ENCODE measurements at places on chromosomes 6 and 20. TPM values are rescaled to one million over a fixed set of nuclear protein-coding genes. Genes with fewer than 3 reads are reported as not detected.

Gene SLC13A3
- not detected for total RNA-seq

Gene CRIP3
- total RNA-seq: not detected

DNA sequence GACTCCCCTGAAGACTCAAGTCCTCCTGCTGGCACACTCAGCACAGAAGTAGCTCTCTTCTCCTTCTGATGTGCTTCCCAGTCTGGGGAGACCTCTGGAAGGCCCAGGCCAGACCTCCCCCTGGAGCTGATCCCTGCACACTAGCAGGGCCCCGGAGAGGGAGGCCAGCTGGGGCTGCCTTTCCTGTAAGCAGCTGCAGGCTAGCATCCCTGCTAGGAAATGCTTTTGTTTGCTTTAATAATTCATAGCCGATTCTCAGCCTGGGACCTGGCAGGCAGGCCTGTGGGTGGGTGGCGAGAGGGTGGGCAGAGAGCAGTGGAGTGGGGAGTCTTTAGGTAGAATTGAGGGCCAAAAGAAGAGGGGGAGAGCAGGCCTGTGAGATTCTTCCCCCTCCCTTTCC, 5.2 kb downstream of the EBF4 start:
- DNase-seq: no peak

DNA sequence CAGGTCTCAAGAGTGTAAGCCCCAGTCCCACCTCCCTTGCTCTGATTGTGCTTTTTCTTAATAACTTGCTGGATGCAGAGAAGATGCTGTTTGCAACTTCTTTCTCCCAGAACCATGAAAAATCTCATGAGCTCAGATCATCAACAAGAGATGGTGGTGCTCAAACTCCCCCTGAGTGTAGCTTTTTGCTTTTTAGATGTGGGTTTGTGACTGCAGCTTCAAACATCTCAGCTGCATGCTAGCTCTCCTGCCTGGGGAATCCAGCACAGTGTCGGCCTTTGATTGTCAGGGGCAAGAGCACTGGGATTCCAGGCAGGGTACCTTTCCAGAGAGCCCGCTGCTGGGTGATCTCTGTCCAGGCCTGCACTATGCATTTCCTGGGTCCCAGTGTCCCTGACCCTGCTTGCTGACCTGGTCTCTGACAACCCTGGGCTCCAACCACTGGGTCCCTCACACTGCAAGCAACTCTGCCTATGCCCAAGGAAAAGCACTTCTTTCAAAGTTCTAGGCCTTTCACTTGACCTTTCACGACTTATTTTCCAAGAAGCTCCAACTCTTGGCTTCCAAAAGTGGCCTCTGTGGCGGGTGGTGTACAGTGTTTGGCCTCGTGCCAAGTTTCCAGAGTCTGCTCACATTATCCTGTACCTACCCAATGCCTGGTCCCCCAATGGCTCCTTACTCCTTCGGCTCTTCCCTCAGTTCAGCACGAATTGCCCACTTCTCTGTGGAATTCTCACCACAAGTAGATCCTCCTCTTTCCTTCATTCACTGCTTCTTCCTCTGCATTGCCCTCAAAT, 69.7 kb upstream of the LY86 start:
- DNase-seq: no peak

DNA sequence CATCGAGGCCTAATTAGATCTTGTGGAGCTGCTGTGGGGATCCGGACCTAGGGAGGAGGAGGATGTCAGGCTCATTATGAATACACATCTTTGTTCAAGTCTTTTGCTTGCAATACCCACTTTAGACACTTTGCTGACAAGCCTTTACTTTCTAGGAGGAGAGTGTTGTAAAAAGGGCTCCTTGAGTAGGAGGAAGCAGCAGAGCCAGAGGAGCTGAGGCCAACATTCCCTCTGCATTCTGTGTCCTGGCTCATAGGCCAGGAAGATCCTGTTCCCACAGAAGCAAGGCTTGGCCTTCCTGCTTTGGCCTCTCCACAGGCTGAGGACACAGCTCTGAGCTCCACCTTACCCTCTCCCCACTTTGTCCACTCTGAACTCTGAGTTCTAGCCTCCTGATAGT, 67.1 kb downstream of the TPD52L1 start:
- peak; percentile 33 for DNase-seq

DNA sequence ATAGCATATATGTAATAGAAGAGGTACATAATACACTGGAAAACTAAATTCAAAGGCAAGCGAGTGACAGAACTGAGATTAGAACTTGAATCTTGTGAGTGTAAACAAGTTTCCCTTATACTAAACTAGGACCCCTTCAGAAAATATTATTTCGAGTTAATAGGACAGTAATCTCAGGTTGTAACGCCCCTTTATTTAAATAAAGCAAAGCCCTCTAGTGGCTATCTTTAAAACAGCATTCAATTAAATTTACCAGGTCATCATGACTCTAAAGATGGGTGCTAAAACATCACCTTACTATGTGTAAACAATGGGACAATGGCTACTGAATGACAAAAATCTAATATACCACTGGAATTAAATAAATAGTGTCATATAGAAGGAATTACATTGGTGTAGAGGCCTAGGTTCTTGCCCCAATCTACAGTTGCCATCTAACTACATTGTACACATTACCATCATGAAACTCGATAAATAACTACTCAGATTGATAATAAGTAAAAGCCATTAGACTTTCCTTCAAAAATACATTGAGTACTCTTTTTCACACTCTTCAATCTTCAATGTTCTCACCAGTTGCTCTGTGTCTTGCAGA, 255.4 kb upstream of the IRAK1BP1 start:
- peak; percentile 15 for DNase-seq

All from HT1080 (cell line).